ENCODE measurements at places on chromosomes 1 and 21.

- DNase-seq = no peak
These were observed 132.1 kb downstream of the IGSF21 start for GRCh38 chr1:18239671-18240070.

- peak; percentile 7 for DNase-seq
These were observed 2.1 kb downstream of the CDC7 start for GRCh38 chr1:91502672-91503184.

GRCh38 chr1:153422450-153423068 lies 6.2 kb downstream of the S100A7A start:
- DNase-seq = peak; percentile 58

DNA sequence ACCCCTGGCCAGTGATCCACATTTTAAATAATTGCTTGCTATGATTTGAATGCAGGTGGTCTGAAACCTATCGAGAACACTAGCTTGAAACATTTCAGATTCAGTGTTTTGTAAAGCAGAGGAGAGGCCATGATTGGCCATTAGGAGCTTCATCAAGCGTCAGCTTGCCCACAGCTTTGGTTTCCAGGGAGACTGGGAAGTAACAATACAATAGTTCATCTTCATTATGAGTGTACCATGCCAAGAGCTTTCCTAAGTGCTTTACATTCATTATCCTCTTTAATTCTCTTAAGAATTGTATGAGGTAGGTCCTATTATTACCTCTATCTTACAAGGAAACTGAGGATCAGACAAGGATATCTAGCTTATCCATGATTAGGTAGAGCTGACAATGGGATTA lies 27.7 kb upstream of the ATP5PO start:
- DNase-seq = no peak

DNA sequence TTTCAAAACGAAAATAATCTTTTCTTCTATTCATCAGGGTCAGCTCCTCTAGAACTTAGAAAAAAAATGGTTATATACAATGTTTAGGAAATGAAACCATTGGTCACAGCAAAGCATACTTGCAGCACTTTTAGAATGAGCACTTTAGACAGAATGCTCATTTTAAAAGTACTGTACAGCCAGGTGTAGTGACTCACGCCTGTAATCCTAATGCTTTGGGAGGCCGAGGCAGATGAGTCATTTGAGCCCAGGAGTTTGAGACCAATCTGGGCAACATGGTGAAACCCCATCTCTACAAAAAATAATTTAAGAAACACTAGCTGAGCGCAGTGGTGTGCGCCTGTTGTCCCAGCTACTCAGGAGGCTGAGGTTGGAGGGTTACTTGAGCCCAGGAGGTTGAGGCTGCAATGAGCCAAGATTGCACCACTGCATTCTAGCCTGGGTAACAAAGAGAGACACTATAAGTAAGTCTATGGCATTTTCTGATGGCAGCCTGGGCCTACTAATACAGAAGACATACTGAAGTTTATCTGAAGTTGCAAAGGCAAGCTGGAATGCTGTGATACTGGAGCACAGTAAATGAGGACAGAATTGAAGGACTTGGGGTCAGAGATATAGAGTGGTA lies 48.9 kb upstream of the ZNF326 start:
- no peak for DNase-seq

DNA sequence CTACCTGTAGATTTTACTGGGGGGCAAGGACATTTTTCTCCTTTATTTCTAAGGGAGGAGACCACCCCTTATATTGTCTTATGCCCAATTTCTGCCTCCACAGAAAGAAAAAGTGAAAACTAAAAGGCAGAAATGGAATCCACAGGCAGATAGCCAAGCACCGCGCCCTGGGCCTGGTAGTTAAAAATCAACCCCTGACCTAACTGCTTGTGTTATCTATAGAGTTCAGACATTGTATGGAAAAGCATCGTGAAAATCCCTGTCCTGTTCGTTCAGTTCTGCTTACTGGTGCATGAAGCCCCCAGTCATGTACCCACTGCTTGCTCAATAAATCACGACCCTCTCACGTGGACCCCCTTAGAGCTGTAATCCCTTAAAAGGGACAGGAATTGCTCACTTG lies 33.7 kb upstream of the IL6R start:
- no peak for DNase-seq

DNA sequence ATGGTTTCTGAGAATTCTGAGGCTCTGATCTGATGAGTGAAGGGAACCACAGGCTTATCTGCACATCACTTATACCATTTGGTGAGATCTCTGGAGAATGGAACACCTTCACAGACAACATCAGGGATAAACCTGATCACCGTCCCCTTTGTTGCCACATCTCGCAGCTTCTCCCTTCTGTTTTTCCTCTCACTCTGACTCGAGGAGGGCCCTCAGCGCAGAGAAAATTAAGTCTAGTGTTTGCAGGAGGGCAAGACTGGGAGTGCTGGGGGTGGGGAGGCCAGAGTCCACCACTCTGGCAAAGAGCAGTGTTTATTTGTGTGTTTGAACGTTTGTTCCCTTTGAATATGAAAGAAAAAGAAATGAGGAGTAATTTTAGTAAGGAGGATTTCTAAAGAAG lies 29.0 kb upstream of the BATF3 start:
- no peak for DNase-seq

DNA sequence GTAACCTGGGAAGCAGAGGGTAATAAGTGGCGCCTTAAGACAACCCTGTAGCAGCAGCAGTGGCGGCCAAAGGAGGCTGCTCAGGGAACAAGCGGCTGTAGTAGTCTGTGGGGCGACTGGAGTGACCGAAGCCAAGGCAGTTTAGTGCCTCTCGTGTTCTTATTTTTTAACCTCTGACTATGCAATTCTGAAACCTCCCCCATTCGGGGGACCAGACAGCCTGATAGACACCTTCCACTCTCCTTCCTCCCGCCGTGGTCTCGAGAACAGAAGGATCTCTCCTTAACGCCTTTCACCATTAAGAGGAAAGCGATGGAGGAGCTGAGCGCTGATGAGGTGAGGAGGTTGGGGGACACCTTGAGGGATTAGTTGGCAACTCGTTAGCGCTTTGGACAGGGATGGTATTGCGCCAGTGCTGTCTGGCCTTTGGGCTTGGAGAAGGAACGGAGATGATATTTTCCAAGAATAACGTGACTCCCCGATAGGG lies 644 bp downstream of the UBE4B start:
- DNase-seq = no peak

DNA sequence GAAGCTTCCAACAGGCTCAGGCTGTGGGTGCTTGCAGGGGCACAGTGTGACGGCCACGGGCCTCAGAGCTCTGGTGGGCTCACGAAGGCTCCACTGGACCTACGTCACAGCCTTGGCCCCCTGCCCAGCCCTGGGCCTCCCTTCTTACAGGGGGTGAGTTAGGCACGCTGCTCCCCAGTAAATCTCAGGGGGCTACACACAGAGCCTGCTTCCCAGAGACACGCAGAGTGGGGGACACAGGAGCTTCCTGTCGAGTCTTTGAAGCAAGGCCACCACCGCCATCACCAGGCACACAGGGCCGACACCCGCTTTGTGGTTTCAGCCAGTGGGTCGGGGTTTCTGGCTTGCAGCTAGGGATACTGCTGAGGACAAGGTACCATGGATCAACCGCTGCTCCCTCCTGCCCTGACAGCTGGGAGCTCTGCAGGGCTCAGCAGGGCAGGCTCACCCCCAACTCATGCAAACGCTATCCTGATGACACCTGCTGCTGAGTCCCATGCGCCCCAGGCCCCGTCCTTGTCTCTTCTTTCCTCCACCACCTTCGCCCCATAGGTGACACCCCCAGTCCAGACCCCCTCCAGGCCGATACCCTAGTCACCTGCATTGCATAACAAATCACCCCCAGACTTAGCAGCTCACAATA lies 5.5 kb upstream of the CFAP410 start:
- no peak for DNase-seq

GRCh38 chr21:42841156-42841915 lies 38.0 kb downstream of the WDR4 start:
- no peak for DNase-seq

DNA sequence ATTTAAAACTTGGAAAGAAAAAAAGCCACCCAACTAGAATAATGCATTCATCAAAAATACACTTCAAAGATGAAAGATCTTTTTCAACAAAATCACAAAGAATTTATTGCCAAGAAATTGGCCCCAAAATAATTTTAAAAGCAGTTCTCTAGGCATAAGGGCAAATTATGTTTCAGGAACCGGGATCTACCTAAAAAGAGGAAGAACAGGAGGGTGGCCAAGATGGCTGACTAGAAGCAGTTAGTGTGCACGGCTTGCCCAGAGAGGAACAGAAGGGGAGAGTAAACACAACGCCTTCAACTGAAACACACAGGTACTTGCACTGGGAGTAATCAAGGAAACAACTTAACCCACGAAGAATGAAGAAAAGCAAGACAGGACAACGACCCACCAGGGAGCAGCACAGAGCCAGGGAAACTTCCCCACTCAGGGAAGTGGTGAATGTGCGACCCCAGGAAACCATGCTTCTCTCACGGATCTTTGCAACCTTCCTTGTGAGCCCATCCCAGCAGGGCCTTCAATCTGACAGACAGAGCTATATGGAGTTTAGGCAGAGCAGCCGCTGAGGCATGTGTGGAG lies 46.1 kb downstream of the ACKR1 start:
- DNase-seq = no peak

GRCh38 chr1:225526878-225527277 lies 99.0 kb upstream of the LBR start:
- DNase-seq = no peak

GRCh38 chr1:248828845-248829244 lies 3.1 kb upstream of the SH3BP5L start:
- DNase-seq = no peak

DNA sequence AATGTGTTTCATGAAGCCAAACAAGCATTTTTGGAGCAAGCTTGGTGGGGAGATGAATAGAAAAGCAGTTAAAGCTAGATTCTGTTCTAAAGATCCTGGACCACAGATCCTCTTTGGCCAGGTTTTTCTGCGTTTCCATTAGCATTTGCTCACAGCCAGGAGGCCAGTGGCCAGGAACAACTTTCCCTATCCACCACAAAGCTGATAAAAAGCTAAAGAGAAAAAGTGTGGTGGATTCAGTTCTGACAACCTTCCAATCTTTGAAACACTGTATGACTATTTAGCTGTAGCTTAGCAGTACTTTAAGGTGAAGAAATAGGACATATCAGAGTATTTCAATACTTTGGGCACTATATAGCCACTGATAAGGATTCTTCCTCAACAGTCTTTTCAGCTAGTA lies 3.0 kb upstream of the NEK7 start:
- no peak for DNase-seq

All from CD4-positive, alpha-beta T cell treated with Interleukin-21 for 1 hour (primary cell).